ENCODE measurements at places on chromosomes 12 and 14. TPM values are rescaled to one million over a fixed set of nuclear protein-coding genes. Genes with fewer than 3 reads are reported as not detected.
A peak's percentile ranks its signal among the peaks of the same experiment; 100 is the strongest.

JAG2 gene
- total RNA-seq: 28.6 TPM

TAS2R30 gene
- total RNA-seq: 0.67 TPM

KRT3 gene
- not detected for total RNA-seq

- DNase-seq: no peak
Measured at GRCh38 chr12:110269622-110270124, 11.4 kb upstream of the ATP2A2 start.

GRCh38 chr12:18250313-18250916, 10.9 kb upstream of the PIK3C2G start:
- DNase-seq: no peak

DNA sequence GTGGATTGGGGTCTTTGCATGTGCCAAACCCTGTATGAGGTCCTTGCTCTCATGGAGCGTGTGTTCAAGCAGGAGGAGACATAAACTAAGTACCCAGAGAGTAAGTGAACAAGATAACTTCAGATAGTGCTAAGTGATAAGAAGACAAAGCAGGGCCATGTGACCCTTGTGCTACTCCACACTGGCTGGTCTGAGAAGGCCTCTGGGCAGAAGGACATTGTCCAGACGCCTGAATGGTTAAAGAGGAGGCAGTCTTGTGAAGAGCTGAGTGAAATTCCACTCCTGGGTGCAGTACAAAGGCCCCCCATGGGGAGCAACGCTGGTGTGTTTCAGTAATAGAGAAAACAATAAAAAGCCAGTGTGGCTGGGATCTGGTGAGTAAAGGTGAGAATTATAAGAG, 93.3 kb upstream of the RIC8B start:
- no peak for DNase-seq

GRCh38 chr14:24315807-24316596, 4.7 kb downstream of the LTB4R start:
- peak; percentile 72 for DNase-seq

DNA sequence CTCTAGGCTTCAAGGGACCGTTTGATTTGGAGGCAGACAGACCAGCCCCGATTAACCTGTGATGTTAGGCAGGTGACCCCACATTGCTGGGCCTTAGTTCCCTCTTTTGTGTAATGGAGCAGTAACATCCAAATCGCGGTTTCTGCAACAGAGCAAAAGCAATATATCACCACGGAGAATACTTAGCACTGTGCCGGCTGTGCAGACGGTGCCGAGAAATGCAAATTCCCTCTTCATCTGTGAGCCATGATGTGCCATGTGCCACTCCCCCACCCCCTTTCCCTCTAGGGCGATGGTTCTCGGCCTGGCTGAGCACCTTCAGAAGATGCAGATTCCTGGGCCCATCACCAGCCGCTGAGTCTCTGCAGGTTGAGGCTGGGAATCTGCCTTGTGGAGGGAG, 10.9 kb downstream of the BCL7A start:
- no peak for DNase-seq

DNA sequence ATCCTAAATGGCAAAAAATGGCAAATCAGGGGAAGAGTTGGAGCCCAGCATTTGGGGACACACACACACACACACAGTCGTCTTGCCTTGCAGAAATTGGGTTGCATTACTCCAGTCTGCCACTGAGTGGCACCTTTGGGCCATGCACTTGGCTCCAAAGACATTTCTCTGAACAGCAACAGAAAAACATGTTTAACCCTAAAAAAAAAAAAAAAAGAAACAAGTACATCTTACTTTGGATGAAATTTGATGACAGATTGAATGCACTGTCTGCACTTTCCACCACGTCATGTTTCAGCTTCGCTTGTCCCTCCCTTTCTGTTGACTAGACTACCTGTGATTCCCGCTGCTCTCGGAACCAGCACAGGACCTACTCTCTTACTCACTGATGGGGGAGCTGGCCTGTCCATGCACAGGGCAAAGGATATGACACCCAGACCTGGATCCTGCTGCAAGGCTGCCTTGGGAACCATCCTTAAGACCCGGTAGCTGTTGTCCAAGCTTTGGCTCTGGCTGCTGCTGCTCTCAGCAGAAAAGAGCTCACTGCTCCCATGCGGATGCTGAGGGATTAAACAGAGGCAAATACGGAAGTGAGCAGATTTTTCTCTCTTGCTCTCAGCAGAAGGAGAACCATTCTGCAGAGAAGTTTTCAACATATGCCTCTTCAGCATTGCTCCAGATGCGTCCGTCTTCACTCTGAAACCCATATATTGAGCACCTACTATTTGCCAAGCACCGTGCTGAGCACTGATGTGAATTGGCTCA, 376.8 kb downstream of the DPF3 start:
- peak; percentile 65 for DNase-seq

DNA sequence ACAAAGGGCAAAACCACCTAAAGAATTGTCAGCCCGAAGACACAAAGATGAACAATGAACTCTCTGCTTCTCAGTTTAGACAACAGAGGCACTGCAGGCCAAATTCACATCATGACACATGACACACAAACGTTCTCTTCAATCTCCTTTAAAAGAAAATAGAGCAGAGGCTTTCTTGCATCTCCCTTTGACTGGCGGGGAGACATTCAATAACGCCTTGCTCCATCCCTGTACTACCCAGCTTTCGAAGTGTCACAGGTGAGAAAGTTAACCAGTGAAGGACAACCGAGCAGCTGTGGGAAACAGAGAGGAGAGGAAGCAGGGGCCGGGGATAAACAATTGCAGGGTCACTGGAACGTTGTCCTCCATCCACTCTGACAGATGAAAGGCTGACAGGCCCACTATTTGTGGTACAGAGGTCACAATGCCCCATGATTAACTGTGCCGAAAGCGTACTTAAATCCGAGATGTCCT, 130.8 kb downstream of the PHLDA1 start:
- no peak for DNase-seq
